ENCODE measurements at places on chromosomes 5 and 9.

DNA sequence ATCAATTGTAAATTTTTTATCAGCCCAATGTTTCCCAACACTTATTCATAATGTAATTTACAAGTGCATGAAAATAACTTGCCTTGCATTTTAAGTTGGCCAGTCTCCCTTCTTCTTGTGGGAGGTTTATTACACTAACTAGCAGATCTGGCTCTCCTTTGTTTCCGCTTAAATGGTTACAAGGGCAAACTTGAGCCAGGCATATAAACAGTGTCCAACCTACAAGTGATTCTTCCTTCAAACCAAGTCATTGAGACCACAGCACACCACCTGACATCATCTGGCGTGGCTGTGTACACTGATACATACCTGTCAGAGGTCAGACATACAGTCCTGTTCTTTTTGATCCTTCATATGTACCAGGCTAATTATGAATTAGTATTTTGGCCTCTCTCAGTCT lies 80.1 kb downstream of the ALDH1A1 start:
- DNase-seq: no peak

DNA sequence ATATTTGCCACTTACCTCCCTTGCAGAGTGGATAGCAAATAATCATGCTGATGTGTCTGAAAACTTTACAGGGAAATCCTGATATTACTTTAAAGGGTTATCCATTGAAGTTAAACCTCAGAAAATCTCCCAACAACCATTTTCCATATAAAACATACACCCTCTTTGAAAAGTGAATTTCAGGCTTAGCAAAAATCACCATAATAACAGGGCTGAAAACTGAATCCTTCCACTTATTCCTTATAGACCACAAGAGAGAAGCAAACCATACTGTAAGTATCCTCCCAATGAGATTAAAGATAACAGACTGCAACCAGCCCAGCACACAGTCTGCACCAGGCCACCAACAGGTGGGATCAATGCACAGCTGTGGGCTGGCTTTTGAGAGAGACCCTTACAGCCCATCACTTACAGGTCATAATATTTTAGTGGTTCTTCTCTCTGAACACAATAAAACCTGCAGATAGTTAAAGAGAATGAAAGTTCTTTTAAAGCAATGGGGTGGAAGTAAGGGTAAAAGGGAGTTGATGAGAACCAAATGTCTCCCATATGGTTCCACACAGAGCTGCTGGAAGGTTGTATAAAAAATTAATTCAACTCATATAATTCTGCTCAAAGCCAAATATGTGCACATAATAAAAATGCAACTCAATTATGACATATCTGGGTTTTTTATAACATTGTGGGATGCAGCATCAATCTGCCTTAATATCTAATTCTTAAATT lies 376.2 kb upstream of the GRAMD2B start:
- no peak for DNase-seq

GRCh38 chr9:132319421-132320110 lies 35.2 kb downstream of the SETX start:
- DNase-seq: no peak

- DNase-seq: no peak
Observed at GRCh38 chr9:109604131-109604530, 106.0 kb upstream of the PTPN3 start.

DNA sequence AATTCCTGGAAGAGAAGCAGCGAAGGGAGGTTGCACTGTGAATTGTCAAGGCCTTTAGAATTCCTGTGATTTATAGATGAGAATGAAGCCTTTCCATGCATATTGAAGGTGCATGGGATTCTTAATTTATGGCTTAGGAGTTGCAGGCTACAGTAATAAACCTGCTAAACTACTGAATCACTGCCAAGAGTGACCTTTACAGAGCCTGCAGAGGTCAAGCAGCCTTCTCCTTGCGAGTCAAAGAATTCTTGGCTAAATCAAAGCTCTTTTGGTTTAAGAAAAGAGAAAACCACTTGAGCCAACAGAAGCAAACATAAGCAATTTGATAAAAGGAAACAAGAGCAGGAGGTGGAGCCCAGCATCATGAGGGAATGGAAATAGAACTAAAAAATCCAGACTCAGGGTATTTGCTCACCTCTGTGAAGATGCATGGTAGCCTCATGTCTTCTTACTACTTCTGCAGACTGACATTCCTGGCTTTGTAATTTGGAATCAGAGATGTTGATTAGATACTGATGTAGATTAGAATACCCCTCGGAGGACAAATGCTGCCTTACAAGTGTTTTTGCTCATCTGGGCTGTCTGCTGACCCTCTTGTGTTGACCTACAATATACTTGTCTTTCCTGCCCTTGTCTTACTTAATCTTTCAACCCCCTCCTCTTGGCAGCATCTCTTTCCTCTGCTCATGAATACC lies 90.3 kb upstream of the IFNK start:
- DNase-seq: no peak

- DNase-seq: no peak
Observed at GRCh38 chr9:11158676-11159075, 545.9 kb upstream of the PTPRD start.

DNA sequence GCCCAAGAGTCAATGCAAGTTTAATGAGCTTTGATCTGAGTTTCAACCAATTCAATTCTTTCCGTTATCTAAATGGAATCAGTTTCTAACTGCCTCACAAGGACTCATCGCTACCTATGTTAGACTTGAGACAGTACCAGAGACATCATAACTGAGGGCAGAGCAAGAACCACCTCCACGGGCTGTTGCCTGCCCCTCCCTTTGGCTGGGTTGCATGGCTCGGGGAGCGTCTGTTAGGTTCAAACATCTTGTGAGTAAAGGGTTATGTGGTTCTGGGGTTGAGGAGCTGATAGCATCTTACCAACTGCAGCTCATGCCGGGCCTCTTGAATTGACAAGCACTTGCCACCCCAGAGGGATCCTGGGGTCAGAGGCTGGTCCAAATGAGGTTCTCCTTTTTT lies 457.9 kb downstream of the ENC1 start:
- DNase-seq: no peak

GRCh38 chr9:75120686-75121085 lies 32.4 kb downstream of the OSTF1 start:
- no peak for DNase-seq

GRCh38 chr9:121610638-121610953 lies 40.8 kb upstream of the DAB2IP start:
- DNase-seq: no peak

- DNase-seq: peak; percentile 80
Observed at GRCh38 chr9:110996436-110997220, 41.6 kb downstream of the LPAR1 start.

- no peak for DNase-seq
Observed at GRCh38 chr5:37774912-37775483, 64.8 kb downstream of the GDNF start.

DNA sequence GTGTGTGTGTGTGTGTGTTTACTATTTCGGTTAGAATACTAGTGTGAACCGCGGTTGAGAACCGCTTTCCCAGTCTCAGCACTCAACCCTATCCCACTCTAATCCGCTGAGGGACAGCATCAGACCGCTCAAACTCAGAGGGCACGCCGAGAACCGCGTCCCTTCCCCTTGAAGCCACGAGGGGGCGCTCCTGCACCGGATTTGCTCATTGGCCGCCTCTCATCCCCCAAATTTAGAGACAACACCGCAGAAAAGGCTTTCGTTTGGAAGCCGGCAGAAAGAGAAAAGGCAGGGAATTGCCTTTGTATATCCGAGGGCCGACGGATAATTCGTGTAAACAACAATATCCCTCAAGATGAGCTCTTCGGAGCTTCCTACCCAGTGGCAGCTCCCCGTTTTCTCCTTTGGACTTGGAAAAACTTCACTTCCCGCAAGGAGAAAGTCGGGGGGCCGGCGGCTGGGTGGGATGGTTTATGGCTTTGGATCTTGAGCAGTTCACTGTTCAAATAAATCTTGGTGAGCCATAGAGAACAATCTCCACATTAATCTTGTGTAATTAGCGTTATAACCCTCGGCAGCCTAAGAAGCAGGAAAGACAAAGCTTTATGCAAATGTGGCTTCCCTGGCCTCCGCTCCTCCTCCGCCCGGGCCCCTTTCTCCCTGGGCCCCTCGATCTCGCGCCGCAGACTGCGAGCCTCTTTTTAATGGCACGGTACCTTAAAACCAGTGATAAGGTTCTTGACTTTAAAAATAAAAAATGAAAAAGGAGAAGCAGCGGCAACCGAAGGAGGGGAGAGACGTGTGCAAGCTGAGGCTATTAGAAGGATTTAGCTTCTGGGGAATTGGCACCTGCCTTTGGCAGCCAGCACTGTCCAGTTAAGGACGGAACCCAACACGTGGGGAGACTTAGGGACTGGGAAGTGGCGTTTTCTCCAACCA lies 296.8 kb downstream of the PARP8 start:
- no peak for DNase-seq

DNA sequence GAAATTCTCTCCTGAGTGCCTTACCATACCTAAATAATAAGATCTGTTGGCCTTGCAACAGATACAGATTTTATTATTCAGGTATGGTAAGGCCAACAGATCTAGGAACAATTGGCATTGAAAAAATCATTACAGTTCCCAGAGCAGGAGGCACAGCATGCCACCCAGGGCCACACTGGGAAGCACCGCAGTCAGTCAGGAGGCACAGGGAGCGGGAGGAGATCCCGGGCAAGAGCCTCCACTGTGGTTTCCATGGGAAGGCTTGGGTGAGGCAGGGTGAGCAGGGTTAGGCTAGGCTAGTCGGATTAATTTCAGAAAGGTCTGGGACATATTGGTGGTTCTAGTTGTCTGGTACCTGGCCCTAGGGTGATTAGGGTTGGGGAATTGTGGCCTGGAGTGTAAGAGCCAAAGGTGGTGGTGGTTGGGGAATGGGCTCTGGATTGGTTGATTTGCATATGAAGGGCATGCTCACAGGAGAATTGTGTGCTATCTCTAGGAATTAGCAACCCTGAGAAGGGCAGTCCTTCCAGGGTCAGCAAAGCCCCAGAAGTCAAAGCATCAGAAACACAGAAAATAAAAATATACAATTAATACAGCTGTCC lies 111.4 kb downstream of the PDE8B start:
- no peak for DNase-seq

GRCh38 chr5:93594591-93595419 lies 11.8 kb downstream of the NR2F1 start:
- no peak for DNase-seq

DNA sequence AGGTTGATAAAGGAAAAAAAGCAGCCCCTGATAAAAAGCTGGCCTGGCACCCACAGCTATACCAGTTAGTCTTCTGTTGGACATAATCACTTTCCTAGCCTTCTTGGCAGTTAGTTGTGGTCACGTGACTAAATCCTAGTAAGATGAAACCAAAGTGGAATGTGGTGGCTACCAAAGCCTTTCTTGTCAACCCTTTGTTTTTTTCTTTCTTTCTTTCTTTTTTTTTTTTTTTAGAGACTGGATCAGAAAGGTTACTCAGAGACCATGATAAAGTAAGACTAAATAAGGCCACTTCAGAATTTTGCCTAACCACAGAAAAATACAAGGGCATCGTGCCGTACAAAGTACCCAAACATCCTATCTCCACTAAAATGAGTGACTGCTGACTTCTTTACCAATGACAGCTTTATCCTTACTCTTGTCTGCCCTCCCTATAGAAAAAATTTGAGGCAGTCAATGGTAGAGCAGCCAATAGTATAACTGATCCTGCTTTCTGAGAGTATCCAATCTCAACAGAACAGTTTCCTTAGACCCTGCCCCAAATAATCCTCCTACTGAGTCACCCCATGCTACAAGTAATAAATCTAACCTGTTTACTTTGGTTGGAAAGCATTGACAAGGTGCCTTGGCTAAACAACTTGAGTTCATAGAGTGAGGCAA lies 14.2 kb upstream of the KIF27 start:
- DNase-seq: no peak

- no peak for DNase-seq
Observed at GRCh38 chr5:68178579-68178978, 37.0 kb upstream of the PIK3R1 start.

DNA sequence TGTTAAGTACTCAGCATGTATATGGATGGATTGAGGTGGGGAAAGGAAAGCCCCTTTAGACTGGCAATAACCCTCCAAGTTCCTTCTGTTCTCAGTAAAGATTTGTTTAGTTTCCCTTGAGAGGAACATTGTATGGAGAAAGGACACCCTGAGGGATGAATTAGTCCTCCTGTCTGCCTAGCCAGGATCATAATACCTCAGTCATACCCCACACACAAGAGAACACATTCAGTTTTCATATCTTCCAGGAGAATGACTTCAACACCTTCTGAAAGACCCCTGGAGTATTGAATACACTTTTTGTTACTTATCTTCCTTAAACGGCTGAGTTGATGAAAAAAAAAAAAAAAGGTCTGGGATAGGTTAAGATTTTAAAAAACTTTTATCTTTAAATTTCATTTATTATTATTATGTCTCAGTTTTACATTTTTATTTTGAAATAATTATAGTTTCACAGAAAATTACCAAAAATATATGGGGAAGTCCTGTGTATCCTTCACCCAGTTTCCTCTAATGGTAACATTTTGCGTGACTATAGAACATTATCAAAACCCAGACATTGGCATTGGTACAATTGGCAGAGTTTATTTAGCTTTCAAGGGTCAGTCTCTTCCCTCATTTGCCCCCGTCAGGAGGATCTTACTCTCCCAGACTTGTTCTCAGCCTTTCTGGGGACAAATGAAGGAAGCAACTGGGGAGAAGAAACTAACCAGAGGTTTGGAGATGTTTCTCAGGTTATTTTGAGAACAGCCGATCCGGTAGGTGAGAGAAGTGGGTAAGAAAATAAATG lies 88.0 kb downstream of the ACTBL2 start:
- DNase-seq: no peak

DNA sequence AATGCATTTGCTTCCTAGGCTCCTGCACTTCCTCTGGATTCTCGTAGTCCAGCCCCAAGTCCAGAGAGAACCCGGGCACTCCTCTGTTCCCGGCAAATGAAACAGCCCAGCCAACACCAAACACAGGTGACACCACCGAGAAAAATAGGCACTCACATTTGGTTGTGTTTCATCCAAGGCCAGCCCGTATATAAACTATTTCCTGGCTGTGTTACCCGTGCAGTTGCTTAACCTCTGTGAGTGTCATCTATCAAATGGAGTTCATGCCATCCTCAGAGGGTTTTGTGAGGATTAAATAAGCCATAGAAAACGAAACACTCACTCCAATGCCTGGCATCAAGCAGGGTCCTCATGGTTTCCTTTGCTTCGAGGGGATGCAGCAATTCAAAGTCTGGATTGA lies 115.2 kb downstream of the BOD1 start:
- no peak for DNase-seq

DNA sequence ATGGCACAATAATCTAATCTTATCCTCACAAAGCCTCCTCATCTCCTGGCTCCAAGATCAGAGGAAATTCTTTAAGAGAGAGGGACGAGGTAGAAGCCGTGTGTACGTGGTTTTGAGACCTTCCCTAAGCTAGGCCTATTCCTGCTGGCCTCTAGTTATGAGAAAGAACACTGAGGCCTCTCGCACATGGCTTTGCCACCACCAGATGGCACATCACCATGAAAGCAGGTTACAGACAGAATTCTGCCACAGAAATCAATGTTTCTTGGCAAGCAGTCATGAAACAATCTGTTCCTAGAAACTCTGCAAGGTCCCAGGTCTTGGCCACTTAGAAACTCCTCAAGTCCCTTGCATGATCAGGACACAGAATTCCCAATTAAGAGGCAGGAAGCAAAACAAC lies 268.2 kb upstream of the TAS2R1 start:
- DNase-seq: peak; percentile 3

Measured in fibroblast of skin of left biceps (primary cell).